IPS DF 19.7 (cell line): ENCODE measurements at places on chromosomes 11 and 22.

- DNase-seq, result peak; percentile 9
Observed at GRCh38 chr11:73478737-73479347, 102.6 kb downstream of the RELT start.

DNA sequence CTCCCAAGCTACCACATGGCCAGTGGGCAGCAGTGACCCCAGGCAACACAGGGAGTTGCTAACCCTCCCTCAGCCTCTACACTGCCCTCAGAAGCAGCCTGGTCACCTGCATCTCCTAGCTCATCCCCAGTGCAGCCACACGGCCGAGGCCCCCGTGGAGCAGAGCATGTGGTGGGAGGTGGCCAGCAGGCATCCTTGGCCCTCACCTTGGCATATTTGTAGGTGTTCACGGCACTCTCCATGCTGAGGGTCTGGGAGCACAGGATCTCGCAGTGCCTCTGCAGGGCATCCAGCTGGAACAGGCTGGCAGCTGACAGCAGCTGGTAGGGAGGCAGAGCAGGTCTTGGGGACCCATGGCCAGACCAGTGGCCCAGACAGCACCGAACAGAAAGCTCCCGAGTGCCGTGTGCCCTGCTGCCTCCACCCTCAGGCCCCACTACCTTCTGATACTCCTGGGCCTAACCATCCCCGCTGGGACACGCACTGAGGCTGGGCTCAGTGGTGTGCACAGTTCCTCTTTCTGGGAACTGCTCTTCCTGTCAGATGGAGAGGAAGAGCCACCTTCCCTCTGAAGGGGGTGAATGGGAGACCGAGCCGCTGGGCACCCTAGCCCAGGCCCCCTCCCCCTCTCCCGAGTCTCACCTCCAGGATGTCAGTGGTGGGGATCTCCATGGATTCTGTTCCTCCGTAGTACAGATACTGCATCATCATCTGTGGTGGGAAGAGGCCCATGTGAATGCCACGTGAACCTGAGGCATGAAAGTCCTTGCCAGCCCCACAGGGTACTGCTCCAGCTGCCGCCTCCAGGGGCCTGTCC, 48.8 kb downstream of the NAT10 start:
- no peak for DNase-seq

DNA sequence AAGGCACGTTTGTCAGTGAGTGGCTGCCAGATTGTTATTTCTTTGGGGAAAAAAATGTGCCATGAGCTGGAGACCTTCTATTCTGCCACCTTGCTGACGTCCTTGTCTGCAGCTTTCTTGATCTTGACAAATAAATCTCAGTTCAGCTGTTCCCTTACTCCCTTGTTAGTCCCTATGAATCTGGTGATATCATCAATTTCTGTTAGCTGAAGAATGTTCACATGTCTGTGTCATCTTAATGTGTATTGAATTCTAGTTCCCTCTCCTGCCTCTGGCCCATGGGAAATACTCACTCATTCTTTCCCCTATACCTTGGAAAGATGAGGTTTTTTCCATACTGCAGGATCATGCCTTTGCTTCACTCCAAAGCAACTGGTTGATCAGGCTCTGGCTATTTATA, 649.9 kb upstream of the API5 start:
- no peak for DNase-seq

DNA sequence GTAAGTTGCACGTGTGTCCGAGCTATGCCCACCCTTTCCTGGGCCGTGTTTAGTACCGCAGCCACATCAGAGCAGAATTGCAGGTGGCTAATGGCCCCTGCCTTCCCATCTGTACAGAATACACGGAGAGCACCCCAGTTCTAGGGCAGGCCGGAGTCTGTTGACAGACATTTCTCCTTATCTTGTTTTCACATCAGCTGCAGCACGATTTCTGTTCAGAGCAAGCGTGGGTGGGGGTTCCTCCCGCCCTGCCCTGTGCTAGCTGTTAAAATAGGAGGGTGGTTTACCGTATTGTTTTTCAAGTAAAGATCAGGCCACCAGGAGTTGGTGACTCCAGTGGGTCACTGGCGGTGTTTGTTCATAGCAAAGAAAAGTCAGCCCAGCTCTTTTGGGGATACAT, 41.1 kb downstream of the UBASH3B start:
- DNase-seq, result no peak

- no peak for DNase-seq
Observed at GRCh38 chr11:93984196-93984567, 37.0 kb upstream of the HEPHL1 start.

- DNase-seq, result no peak
Observed at GRCh38 chr11:128226106-128226716, 361.1 kb downstream of the ETS1 start.

DNA sequence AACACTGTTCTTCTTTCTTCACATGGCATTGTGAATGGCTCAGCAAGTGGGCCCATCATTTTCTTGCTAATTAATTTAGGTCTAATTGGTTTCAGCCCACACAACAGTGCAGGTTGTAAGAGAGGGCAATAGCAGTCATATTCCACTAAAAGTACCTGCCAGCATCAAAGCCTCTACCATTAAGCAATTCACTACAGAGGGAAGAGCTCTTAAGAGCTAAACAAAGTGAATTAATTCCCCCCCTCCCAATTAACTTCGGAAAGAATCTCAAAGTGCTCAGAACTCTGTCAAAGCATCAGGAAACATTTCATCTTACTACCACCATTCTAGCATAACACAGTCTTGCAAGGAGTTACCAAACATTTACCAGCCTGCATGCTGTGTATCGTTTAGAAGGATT, 133.9 kb upstream of the UBASH3B start:
- no peak for DNase-seq

GRCh38 chr11:117200813-117201657, 1.9 kb downstream of the TAGLN start:
- no peak for DNase-seq

DNA sequence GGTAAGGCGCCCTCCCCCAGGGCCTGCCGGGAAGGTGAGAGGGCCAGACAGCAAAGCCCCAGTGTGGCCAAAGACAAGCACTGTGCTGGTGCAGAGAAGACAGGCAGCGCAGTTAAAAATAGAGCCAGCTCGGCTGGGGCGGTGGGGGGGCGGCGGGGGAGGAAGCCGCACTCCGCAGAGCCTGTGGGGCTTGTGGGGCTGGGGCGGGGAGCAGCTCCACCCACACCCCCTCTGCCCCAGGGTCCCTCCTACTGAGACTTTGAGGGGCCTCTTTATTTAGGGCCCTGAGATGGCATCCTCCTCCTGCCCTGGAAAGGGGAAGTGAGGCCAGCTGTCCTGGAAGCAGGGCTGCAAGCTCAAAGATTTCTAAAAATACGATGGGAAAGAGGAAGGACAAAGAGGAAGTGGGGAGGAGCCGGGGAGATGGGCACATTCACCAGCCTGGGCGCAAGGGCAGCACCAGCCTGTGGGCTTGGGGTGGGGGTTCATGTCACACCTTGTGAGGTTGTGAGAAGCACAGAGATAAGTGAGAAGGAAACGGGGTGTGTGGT, 2.6 kb downstream of the CYTH4 start:
- DNase-seq, result no peak

DNA sequence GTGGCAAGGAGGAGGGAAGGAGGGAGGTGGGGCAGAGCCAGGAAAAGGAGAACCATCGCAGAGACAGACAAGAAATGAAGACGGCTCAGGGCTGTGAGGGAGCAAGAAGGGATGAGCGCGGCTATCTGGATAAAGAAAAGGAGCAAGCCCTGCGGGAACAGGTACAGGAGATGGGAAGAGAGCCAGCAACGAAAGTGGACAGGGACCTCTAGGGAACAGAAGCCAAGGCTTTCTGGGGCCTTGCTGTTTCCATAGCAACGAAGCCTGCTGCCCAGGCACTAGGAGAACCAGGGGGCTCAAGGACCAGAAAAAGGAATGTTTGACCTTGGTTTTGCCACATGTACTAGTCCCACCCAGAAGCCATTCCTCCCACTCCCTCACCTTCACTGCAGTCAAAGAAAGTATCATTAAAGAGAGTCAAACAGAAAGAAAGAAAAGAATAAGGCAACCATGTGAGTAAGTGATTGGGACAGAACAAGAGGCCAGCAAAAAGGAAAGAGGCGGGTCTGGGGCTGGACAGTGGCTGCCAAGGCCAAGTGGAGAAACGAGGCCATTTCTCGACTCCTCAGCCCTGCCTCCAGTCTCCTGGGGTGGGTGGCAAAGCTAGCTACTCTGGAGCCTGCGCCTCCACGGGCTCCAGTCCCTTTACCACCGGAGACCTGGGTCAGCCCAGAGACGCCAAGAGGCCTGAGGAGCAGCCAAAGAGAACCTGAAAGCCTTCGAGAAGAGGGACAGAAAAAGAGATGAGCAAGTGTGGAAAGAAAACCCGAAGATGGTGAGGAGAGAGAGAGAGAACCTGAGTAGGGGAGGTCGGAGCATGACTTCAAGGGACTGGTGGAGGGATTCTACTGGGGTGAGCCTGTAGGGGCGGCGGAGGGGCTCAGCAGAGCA, 35.1 kb downstream of the NRXN2 start:
- no peak for DNase-seq

GRCh38 chr22:44586999-44587736, 89.1 kb upstream of the RTL6 start:
- no peak for DNase-seq

DNA sequence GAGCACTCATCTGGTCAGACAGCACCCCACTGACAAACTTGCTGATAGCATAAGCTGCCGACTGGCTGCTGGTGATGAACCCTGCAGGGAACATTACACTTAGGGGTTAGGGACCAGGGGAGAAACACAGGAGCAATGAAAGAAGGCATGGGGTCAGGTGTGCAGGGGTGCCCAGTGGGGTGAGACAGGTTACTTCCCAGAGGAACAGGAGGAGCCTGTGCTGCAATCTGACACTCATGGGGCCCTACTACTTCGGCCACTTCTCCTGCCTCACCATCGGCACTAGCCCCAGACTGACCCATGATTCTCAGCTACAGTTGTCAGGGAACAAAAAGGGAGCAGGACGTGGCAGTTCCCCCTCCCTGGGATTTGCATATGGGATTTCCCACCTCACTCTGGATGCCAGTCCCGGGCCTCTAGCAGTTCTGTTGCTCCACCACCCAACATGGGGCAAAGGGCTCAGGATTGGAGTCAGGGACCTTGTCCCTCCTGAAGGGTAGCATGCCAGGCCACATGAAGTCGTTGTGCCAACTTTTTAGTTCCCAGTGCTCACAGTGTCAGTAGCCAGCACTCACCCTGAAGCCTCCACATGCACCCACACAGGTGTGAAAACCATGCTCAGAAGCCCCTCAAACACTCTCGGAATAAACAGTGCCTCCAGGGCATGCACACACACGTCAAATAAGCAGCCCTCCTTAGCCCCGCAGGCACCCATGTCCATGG, 2.2 kb downstream of the SLC37A4 start:
- no peak for DNase-seq

DNA sequence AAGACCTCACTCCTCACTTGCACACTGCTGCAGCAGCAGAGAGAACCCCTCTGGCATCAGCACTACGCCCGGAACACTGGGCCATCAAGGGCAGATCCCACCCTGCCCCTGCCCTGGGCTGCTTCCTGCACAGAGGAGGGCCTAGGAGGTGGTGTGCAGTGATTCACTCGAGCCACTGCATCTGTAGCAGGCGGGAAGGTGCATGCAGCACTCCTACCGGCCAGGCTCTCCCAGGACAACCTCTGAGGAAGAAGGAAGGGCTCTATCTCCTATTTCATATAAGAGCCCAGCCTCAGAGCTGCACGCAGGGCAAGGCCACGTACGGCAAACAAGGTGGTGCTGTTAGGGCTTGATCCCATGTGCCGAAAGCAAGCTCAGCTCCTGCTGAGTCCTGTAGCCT, 14.2 kb downstream of the RANGAP1 start:
- DNase-seq, result no peak

- DNase-seq, result peak; percentile 42
Observed at GRCh38 chr22:37457093-37457893, 28.9 kb downstream of the MFNG start.

GRCh38 chr11:63567044-63567840, 4.1 kb upstream of the PLAAT2 start:
- no peak for DNase-seq

GRCh38 chr11:95835768-95836488, 45.6 kb downstream of the CEP57 start:
- DNase-seq, result peak; percentile 12

DNA sequence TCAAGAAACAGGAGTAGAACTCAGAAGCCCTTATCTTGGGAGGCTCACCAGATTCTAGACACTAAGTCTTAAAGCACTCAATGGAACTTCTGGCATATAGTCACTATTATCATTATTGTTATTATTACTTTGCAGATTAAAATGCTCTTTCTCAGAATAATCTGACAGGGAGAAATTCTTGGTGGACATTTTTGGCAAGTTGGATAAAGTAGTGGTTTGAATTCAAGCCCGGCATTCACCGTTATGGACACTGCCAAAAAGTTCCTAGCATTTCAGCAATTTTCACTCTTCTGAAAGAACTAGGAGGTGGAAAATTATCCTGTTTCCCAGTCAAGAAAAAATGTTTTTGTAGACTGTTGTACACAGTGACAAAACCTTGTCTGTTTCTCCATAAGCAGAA, 179.6 kb upstream of the ISX start:
- DNase-seq, result no peak

DNA sequence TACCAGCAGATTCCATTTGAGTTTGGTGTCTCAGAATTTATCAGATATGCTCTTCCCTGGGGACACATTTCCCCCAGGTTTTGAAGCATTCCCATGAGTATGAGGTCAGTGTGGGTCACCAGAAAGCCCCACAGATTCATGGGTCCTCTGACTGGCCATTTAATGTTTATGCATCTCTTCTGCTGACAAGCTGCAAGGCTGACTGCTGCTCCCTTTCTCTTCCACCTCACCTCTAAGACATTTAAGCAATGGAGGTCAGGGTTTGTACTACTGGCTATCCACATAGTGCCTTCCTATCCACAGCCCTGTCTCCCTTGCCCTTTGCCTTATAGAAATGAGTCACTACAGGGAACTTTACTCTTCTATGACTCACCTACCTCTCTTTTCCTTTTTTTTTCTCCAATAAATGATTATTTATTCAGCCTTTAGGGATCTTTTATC, 106.0 kb upstream of the TIMP3 start:
- DNase-seq, result no peak

DNA sequence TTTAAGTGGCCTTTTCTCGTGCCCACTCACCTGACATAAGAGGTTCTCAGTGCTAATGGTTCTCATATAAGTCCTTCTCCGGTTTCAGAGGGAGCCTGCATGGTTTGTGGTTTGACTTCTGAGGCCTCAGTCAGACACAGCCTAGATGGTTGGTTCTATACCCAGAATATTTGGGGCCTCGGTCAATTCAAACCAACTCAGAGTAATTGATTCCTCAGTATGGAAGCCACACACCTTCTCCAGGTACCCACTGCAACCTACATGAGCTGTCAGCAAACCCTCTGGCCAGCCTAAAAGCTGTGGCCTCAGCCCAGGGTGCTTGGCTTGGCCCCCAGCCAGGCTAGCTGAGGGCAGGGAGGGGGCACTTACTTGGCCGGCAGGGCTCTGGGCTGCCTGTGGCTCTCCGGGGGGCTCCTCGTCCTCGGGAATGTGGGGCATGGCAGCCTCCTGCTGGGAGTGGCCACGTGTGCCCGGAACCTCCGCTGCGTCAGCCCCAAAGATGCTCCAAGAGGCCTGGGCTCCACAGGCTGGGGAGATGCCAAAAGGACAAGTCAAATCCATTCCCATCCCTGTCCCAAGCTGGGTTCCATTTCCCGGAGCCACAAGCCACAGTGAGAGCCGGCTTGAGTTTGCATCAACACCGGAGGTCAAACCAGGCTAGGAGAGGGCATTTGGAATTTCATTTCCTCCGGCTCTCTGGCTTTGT, 41.7 kb downstream of the IRAG1 start:
- DNase-seq, result no peak
